Stimulated activated CD4-positive, alpha-beta T cell treated with anti-CD3 and anti-CD28 coated beads, Interleukin-2, amount 100 ng/mL, for 24 hours (primary cell): ENCODE measurements at places on chromosomes 16 and 17.
A peak's percentile ranks its signal among the peaks of the same experiment; 100 is the strongest.

DNA sequence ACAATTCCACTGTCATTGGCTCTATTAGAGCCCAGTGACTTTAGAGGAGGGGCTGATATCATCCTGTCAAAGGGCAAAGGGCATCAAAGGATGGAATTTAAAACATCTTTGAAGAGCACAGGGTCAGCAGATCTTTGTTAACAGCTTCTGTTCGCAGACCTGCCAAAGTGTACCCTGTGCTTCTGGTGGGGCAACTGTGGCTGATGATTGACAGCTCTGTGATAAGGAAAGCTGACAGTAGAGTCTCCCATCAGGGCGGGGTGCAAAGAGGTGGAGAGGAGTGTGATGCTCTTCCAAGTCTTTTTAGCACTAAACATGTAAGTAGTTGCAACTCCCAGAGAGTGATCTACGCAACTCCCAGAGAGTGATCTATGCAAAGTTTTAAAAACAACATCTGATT, 742.1 kb upstream of the SOX9 start:
- DNase-seq = no peak

DNA sequence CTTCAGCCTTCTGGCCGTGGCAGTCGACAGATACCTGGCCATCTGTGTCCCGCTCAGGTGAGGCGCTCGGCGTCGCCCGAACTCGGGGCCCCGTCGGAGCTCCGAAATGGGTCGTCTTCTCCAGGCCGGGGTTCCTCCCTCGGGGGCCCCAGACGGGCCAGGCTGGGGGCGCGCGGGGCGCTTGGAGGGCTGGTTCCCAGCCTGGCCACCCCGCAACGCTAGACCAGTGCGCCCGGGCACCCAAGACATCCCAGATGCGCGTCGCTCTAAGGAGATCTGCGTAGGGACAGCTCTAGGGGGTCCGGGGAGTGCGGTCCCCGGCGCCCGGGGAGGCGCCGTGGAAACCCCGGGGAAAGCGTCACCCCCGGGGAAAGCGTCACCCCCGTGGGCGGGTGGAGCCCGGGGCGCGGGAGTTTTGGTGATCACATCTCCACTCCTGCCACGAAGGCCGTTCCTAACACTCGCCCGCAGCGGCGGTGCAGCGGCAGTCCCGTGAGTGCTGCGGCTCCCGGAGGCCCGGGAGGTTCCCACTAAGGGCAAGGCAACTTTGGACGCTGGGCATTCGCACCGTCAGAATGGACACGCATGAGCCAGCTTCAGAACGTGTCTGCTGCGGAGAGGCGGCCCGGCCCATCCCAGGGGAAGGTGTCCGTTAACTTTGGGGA, 729 bp downstream of the ADORA2B start:
- DNase-seq = peak; percentile 44

GRCh38 chr17:50972577-50972976, 106.4 kb upstream of the TOB1 start:
- no peak for DNase-seq

DNA sequence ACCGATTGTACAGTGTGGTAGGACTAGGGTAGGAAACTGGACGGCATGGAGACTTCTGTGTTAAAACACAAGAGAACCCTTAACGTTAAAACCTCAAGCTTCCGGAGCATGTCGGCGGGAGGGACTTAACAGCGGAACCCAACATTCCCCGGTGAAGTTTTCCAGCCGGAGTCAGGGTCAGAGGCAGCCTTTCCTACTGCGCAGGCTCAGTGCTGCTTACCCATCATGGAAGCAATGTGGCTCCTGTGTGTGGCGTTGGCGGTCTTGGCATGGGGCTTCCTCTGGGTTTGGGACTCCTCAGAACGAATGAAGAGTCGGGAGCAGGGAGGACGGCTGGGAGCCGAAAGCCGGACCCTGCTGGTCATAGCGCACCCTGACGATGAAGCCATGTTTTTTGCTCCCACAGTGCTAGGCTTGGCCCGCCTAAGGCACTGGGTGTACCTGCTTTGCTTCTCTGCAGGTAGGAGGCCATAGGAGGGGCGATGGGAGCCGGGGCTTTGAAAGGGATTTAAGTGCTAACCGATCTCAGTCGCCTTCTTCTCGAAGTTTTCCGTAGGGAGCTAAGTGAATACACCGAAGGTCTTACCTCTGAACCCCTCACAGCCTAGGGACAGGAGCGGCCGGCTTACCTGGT, at the start of gene PIGL:
Gene PIGL, plus strand, starts transcription at position 209 of the 634 bp plus-strand sequence. Its CDS starts 17 bp downstream, at position 226.
- peak; percentile 88 for DNase-seq

DNA sequence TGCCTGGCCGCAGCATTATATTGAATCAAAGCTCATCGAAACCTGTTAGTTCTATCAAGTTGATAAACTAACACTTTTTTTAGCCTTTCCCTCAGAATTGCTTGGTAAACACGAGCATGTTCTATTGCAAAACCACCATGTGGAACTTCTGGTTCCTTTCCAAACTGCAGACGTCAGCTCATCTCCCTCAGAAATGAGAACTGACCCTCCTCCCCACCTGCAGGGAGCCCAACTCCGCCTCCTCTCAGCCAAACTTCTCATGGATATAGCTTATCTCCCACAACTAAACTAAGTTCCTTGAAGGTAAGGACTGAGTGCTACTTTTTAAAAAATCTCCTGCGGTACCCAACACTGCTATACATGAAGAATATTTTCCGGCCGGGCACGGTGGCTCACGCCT, 6.7 kb downstream of the SHMT1 start:
- DNase-seq = no peak

- DNase-seq = no peak
These were observed 52.3 kb downstream of the MGAT5B start for GRCh38 chr17:76920364-76921139.

- DNase-seq = no peak
These were observed 57.1 kb downstream of the RAB11FIP4 start for GRCh38 chr17:31448467-31449077.

DNA sequence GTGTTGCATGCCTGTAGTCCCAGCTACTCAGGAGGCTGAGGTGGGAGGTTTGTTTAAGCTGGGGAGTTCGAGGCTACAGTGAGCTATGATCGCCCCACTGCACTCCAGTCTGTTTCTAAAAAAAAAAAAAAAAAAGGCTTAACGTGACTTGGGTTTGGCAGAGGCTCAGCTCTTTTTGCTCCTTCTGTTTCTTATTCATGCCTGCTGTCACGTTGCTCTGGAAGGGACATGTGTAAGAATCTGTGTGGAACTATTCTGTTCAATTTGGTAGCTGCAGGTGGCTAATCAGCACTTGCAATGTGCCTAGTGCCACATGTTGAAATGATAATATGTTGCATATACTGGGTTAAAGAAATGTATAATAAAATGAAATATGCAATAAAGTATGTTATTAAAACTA, 20.9 kb upstream of the SYT17 start:
- no peak for DNase-seq

- peak; percentile 87 for DNase-seq
These were observed 25.7 kb downstream of the CIBAR2 start for GRCh38 chr16:85086347-85087291.

DNA sequence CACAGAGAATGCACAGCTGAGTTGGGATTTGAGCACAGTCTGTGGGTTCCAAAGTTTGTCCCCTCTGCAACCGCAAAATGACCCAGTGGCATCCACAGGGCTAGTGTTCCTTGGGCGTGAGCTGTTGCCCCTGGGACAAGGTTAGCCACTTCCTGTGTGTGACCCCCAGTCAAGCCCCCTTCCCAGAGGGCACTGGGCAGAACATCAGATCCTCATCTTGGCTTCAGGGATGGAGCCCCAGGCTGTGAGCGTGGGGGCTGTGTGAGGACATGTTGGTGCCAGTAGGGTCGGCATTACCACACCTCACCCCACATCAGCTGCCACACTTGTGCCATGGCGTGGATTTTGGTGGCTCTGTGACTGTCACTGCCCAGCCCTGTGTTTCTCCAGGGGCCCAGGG, 55.3 kb downstream of the USP22 start:
- no peak for DNase-seq

GRCh38 chr16:2988590-2989099, 8.4 kb upstream of the PKMYT1 start:
- DNase-seq = no peak

- no peak for DNase-seq
These were observed 11.3 kb downstream of the HS3ST3A1 start for GRCh38 chr17:13590441-13590840.
